A549 treated with dexamethasone at 1 μM for 4 hours (cell line): ENCODE measurements at places on chromosomes 7 and 10. TPM values are rescaled to one million over a fixed set of nuclear protein-coding genes. Genes with fewer than 3 reads are reported as not detected.

TRPV5 gene
- not detected in 5 replicates for total RNA-seq

TMEM273 gene
- total RNA-seq = not detected in 5 replicates

TYW1 gene
- total RNA-seq = 14.7 to 16.2 TPM (median 15.4 TPM) in 5 replicates

ZNF485 gene
- total RNA-seq = 1.7 to 2.2 TPM (median 2.1 TPM) in 5 replicates

RELN gene
- 0.04 to 0.12 TPM (median 0.07 TPM) in 3 of 5 replicates, not detected in the others for total RNA-seq

CYP2C9 gene
- total RNA-seq = not detected in 5 replicates

PDZD7 gene
- total RNA-seq = 0.35 to 0.94 TPM (median 0.81 TPM) in 5 replicates
